ENCODE measurements at places on chromosomes 16 and 17.

DNA sequence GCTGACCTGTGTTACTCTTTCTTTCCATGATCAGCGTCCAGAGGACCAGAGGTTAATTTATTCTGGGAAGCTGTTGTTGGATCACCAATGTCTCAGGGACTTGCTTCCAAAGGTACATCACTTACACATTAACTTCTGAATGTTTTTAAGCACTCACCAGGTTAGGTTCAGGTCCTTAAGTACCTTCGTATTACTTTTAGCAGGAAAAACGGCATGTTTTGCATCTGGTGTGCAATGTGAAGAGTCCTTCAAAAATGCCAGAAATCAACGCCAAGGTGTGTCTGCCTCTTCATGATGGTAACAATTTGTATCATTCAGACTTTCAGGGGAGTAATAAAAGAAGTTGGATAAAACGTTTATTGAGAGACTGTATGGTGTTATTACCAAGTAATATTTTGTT is 3.3 kb downstream of the HERPUD1 start:
- DNase-seq, result no peak

DNA sequence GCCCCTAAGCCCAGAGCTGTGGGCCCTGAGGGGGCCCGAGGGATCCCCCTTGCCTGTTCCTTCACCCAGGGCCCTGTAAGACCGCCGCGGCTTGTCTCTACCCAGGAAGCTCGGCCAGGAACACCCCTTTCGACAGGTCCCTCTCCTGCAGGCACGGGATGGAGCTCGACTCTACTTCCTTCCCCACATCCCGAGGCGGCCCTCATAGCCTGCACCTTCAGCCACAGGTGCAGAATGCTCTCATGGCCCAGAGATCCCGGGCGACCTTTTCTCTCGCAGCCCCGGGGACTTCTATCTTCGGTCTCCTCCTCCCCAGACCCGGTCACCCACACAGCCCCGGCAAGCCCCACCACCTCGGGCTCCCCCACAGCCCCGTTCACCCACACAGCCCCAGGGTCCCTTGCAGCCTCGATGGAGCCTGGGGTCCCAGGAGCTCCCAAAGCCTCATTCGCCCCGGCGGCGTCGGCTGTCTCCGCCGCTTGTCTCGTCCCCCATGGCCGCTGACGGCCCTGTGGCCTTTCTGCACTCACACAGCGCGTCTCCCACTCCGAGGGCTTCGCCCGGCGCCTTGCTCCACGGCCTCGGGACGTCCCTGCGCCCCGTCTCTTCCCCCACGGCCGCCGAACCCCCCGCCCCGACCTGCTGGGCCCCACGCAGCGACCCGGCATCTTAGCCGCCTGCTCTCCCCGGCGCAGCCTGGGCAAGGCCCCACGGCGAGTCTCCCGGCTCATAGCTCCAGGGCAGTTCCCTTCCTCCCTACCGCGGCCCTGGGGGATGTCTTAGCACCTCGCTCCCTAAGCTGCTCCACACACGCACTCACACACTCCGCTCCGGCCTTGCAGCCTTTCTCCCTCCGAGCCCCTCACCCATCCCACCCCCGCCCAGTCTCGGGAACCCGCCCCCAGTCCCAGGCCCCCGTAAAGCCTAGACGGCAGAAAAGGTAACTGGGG is 650 bp downstream of the KIAA0753 start:
- DNase-seq, result no peak

DNA sequence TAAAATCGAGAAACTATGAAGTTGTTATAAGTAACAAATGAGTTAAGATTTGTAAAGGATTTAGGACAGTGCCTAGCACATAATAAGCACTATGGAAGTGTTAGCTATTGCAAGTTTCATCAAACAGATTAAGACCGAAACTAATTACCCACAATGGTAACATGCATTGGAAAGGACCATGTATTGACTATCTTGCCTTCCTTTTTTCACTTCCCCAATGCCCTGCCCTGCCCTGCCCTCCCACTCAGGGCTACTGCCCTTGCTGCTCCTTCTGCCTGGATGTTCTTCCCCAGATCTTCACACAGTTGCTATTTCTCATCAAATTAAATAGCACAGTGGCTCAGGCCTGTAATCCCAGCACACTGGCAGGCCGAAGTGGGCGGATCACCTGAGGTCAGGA is 202.1 kb upstream of the PSMD7 start:
- no peak for DNase-seq

DNA sequence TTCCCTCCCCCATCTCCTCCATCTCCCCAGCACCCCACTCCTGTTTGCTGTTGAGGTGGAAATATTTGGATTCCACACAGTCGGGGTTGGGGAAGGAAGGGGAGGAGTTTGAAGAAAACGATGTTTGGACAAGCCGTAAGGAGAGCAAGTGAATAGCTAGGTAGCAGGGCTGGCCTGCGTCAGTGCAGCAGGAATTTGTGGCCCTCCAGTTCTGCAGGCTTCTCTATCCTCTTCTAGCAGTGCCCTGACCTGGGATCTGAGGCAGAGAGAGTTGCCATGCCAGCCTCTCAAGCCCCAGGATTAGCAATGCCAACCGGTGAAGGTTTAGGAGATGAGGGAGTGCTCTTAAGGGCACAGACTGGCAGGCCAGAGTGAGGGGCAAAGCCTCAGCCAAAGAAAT is 12.5 kb downstream of the TLCD2 start:
- no peak for DNase-seq

DNA sequence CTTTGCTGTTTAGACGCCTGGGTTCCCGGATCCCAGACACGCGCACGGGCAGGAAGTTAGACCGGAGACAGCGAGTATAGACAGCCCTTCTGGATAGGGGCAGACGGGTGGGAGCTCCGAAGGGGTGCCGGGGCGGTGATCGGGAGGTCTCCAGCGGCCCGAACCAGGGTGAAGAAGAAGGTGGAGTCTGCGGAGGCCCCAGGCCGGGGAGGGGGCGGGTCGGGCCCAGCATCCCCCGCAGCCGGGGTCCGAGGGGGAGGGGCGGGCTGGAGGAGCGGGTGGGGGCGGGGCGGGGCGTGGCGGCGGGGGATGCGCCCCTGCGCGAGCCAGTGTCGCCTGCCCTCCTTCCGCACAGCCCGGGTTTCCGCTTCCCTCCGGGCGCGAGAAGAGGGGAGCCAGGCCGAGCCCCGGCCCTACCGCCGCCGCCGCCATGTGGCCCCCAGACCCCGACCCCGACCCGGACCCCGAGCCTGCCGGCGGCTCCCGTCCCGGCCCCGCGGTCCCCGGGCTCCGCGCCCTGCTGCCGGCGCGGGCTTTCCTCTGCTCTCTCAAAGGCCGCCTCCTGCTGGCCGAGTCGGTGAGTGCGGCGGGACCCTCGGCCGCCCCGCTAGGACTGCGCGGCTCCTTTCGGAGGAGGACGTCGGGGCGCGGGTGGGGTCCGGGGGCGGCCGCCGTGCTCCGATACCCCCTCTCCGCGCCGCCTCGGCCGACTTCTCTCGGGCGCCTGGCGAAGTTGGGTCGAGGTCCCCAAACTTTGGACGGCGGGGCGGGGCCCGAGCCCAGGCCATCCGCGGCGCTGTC is at the start of gene CMTM3:
CMTM3 (plus strand) TSS at position 329 of the 801 bp plus-strand sequence; CDS start at position 431, 102 bp downstream.
- DNase-seq, result peak; percentile 85

- peak; percentile 75 for DNase-seq
Observed at GRCh38 chr17:14205992-14206461, 30.6 kb downstream of the CDRT15 start.

GRCh38 chr17:69967910-69968411 is 107.1 kb upstream of the KCNJ16 start:
- no peak for DNase-seq

DNA sequence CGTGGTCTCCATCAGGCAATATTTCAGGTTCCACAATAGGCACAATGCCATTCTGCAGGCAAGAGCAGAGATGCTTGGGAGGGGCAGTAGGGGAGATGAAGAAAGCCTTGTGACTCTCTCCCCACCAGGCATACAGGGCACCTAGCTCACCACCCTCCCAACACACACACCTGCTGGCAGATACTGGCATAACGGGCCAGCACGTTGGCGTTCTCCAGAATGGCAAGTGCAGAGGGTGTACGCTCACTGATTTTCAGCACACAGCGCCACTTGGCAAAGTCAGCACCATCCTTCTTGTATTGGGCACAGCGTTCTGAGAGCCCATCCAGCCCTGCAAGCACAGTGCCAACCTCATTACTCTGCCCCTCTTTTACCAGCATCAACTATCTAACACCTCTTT is 2.2 kb downstream of the ALDOC start:
- peak; percentile 29 for DNase-seq

DNA sequence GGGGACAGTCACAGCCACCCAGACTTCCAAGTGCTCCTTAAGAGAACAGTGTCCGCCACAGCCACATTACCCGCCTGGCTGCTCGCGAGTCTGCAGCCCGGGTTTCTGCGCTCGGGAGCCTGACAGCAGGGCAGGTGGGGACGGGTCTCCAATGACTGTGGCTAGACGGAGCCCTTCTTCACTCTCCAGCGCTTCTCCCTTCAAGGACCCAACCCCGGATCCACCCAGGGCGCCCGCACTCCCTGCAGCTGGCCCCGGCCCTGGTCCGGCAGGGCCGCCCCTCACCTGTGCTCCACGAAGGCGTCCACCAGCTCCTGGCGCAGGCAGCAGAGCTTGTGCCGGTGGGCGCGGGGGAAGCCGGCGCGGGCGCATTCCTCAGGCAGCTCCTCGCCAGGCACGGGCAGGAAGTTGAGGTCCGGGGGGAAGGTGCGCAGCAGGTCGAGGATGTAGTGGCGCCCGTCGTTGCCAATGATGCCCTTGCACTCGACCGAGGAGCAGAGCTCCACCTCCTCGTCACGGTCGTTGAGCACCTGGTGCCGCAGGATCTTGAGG is 13.9 kb downstream of the CLUH start:
- no peak for DNase-seq

DNA sequence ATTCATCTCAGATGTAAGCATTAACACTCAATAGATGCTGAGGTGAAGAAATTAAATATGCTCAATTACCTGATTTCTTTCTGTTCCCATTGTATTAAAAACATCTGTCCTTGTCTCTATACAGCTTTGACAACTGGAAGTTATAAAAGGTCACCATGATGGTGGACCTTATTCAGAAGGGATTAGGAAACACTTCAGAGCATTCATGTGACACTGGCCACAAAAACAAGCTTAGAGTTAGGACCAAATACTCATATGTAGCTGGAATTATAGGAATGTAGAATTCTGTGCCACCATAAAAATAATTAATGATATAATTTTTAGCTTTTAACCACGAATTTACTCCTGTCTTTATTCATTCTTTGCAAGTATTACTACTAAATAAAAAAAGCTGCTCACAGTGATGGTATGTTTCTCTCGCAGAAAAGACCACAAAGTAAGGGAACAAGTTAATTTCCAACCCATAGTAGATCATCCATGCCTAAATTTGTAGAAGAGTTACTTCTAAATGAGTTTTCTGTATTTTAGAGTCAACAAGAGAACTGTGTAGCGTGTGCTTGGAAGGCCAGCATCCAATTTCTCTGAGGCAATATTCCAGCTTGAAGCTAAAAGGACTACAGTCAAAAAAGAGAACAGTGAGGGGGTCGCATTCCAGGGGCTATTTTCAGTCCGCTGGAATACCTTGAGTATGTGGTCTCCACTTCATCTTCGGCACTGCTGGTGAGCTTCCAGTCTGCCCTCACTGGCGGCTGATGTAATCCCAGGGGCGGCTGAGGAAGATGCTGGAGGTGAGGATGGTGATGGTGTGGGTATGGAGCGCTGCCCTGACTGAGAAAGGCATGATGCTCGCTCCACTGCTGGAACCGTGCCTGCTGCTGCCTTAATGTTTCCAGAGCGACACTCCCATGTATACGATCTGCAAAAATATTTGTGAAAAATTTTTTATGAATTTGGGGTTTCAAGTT is 63.7 kb downstream of the CACNG1 start:
- DNase-seq, result no peak

GRCh38 chr17:78831688-78832540 is 8.7 kb downstream of the USP36 start:
- no peak for DNase-seq

- no peak for DNase-seq
Observed at GRCh38 chr16:23679274-23679985, 741 bp downstream of the PLK1 start.

DNA sequence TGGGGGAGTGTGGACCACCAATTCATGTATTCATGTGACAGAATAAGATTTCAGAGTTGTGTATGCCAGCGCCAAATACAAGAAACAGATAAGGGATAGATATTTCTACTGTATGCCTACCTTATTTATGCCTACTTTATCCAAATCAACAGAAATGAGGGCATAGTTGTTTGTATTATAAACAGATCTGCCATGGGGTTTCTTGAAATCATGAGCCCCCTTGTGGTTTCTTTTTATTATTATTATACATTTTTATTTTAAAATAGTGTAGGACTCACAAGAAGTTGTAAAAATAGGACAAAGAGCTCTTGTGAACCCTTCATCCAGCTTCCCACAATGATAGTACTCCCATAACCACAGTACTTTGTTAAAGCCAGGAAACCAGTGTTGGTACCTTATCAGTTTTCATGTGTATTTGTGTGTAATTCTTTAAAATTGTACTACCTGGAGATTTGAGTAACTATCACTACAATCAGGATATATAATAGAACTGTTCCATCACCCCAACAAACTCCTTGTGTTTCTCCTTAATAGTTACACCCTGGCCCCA is 229.4 kb downstream of the CCDC182 start:
- DNase-seq, result no peak

GRCh38 chr17:64077379-64077778 is 52.6 kb downstream of the ERN1 start:
- DNase-seq, result no peak

GRCh38 chr16:14569213-14569612 is 60.8 kb downstream of the PARN start:
- DNase-seq, result no peak

DNA sequence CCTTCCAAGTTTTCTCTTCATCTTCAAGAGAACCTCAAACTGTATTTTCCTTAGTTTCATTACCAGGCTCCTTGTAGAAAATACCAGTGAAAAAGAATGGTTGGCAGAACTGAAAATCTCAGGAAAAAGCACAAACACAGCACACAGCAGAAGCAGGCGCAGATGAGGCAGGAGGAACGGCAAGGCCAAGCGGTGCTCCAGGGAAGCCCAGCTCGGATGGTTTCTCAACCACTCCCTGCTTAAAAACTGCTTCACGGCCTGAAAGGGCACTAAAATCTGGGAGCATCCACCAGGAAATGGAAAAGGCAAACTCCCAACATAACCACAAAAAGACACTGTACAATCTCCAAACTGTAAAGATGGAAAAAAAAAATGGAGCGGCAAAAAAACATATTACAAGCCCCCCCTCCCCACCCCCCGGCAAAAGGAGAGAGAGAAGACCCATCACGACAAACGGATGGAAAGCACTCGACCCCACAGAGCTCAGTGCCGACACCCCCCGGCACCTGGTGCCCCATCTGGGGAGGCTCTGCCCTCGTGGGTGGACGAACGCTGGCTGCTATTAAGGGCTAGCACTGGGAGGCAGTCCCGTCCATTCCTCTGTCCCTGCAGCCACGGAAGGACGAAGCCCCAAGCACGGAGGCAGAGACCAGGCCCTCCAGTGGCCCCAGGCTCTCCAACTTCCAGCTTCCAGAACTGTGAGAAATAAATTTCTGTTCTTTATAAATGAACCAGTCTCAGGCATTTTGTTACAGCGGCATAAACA is 127.5 kb downstream of the ZNF778 start:
- no peak for DNase-seq

DNA sequence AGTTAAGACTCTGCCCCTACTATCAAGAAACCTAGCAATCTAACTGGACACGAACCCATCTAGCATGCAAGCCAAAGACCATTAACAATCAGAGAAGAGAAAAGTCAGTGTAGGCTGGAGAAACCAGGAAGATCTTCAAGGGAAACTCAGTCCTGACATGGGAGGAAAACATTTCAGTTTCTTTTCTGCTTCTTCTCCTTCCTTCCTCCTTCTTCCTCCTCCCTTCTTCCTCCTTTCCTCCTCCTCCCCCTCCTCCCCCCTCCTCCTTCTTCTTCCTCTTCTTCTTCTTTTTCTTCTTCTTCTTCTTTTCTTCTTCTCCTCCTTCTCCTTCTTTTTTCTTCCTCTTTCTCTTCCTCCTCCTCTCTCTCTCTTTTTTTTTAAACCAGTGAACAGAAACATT is 29.6 kb upstream of the SHISA9 start:
- no peak for DNase-seq
